NCI-H69 (cell line): ENCODE measurements at places on chromosomes 4 and X.

DNA sequence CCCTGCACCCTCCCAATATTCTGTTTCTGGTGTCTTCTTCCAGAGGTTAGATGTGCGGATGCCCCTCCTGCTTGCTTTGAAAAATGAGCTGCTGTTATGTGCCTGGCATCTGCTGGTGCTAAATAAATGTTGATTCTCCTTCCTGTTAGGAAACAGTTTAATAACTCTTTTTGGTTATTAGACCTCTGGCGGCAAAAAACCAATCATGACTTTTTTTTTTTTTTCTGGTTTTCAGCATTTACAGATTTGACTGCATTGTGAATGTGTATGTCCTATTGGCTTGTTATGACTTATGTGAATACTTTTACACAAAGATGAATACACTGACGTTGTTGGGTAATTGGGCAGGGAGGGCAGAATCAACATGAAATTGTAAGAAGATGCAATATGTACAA lies 13.6 kb upstream of the TMEM156 start:
- no peak for DNase-seq

- no peak for DNase-seq
Observed at GRCh38 chr4:20764366-20764992, 64.2 kb downstream of the PACRGL start.

- no peak for DNase-seq
Observed at GRCh38 chr4:155703486-155704247, 37.0 kb downstream of the GUCY1A1 start.

GRCh38 chrX:68870357-68870756 lies 41.5 kb downstream of the EFNB1 start:
- peak; percentile 24 for DNase-seq

GRCh38 chrX:39199429-39199828 lies 398.2 kb downstream of the MID1IP1 start:
- no peak for DNase-seq

DNA sequence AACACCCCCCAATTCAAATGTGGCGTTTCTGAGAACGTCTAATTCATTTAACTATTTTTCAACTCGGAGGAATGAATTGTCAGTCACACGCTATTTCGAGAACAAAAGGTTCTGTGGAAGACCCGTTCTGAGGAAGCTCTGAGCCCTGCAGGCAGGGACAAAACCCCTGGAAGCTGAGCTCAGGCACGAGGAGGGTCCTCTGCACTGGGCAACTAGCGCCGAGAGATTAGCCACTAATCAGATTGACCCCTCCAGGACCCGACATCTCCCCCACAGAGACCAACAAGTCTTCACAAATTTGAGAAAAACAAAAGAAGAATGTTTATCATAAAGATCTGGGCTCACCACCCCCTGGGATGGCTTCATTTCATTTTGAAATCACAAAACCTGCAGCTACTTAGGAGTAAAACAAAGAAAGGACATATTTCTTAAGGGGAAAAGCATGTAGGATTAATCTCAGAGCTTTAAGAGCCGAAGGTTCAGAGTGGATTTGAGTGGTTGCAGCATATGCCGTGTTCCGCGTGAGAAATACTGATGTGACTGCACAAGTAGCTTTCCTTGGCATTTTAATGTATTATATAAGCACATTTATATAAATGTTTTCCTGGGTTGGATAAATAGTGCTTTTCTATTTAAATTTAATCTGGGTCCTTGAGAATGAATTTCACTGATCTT lies 41.8 kb downstream of the ADRA2C start:
- DNase-seq: no peak

DNA sequence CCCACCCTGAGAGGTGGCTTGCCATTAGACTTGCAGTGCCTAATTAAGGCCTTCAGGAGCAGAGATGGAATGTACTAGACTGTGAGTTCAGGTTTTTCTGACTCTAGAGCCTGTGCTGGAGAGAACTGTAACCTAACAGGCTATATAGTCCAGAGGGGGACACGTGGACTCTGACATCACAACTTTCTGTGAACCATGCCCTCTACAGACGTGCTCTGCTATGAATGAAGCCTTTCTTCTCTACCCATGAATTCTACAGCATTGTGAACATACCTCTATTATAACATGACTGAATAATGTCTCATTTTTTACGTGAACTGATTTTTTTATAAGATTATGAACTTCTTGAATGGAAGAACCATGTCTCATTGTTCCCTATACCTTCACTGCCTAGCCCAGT lies 68.8 kb downstream of the EVC2 start:
- no peak for DNase-seq

- no peak for DNase-seq
Observed at GRCh38 chr4:16122308-16122711, 38.5 kb upstream of the PROM1 start.

DNA sequence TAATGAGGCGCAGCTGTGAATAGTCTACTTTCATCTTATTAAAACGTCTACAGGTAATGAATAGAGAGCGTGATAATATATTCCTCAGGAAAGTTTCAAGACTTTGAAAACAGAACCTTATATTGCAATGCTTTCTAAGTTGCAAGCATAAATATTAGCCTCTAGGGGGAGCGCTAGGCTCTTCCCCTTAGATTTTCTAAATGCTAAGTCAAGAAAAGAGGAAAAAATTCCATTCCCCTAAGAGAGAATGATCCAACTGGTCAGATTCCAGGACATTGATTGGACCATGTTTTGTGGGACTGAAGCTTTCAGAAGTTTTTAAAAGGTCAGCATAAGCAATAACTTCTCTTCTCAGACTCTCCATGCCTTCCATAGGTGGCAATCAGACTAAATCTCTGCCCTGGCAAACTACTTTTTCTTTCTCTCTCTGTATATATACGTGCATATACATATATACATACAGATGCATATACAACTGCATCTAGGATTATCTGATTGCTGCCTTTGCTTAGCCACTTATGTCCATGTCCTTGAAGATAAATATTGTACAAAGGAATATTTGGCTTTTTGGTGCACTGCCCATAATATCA lies 492.9 kb downstream of the INPP4B start:
- DNase-seq: peak; percentile 59

DNA sequence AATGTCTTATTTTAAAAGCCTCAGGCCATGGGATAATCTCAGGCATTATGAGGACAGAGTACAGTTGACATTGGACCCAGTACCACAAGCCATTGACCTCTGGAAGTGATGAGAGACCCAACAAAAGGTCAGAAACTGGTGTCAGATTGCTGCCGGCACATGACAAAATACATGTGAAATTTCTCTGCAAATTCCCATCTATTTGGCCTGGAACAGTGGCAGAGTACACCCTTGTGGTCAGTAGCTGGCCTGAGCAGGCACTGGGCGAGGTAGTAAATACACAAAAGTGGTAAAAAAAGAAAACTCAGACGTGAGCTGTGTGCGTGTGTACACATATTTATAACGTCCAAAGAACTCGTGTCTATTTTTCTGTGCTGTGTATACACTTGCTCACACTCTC lies 155.5 kb downstream of the DHX15 start:
- no peak for DNase-seq

GRCh38 chr4:80637190-80637589 lies 301.7 kb downstream of the CFAP299 start:
- no peak for DNase-seq

GRCh38 chrX:57906790-57907189 lies 3.5 kb downstream of the ZXDA start:
- DNase-seq: no peak

DNA sequence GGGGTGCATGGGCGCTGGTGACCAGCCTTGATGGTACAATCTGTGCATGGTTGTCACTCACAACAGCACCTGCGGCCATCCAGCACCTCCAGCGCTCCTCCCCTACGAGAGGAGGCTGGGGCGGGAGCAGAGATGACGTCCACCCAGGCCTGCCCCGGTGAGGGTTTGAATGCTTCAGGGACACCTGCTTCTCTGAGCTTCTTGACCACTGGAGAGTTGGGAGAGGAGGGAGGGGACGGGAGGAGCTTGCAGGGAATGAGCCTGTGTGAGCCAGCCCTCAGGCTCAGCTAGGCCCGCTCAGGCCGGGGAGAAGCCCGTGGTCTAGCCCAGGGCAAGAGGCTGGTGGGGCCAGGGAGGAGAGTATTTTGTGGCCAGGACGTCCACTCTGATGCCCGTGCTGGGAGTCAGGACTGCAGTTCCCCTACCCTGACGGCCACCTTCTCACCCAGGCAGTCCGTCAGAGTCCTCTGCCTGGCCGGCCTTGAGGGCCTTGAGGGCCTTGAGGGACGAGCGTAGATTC lies 59.2 kb downstream of the CPZ start:
- DNase-seq: no peak

DNA sequence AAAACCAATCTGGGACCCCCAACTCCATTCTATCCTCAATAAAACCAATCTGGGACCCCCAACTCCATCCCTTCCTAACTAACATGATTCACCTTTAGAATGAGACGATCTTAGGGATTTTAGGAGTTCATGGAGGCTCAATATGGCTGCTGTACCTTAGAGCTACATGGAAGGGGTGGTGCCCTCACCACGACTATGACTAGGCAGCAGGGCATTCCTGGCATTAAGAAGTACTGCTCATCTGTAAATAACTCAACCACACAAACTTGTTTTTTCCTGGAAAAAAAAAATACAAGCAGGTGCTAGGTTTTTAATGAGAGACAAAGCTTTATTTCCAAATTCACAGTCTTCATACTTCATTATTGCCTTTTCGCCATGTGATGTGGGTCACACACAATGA lies 346.5 kb upstream of the FAT1 start:
- DNase-seq: no peak

DNA sequence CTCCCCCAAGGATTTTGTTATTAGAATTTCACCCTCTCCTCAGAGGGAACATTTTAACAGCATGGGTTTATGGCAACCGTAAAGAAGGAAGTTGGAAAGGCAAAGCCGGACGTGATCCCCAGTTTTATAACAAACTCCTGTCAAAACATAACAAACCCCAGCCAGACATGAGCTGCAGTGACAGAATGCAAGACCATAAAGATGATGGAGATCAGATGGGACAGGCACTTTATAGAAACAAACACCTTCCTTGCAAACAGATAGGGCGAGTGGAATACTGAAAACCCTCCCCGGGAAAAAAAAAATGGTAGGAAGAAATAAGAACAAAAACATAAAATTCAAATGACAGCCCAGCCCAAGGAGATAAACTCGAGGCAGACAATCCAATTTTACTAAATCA lies 281.4 kb downstream of the LDB2 start:
- no peak for DNase-seq

DNA sequence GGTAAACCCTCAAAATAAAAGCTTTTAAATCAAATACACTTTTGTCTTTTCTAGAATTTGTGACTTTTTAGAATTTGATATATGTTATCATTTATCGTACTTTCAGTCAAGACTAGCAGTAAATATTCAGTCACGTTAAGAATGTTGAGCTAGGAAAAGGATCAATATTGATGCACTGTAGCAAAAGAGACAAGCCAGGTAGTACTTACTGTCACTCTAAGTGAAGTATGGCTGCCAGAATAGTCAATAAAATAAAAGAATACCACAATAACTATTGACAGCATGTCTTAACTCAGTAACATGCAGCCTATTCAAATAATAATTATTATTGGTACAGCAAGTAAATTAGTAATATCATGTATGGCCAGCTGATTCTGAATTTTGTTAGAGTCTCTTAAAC lies 43.6 kb upstream of the GPRIN3 start:
- DNase-seq: no peak

- DNase-seq: no peak
Observed at GRCh38 chr4:106367072-106367471, 1.5 kb downstream of the GIMD1 start.

GRCh38 chr4:169201222-169202144 lies 69.3 kb downstream of the SH3RF1 start:
- peak; percentile 27 for DNase-seq

GRCh38 chr4:98614662-98615061 lies 43.7 kb downstream of the TSPAN5 start:
- no peak for DNase-seq

DNA sequence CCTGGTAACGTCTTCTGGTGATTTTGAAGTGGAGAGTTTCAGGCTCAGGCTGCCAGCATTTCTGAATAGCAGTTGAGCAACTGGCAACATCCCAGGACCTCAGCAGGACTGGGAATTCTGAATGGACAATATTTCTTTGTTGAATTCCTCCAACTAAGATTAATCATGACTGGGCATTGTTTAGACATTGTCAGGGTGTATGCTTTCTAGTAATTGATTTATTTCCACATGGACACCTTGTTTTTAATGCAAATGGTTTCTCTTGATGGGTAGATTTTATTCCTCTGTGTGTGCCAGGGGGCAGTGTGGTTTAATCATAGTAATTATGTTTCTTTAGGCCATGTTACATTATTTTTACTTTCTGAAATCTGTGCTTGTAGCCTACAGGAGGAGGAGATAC lies 1004.7 kb upstream of the LCORL start:
- DNase-seq: peak; percentile 51
